Stimulated activated CD8-positive, alpha-beta memory T cell treated with anti-CD3 and anti-CD28 coated beads, Interleukin-7, amount 100 ng/mL, for 1 hour (primary cell): ENCODE measurements at places on chromosomes 11 and 22.

- DNase-seq: peak; percentile 50
Measured at GRCh38 chr11:66080055-66080817, 10.2 kb downstream of the PACS1 start.

DNA sequence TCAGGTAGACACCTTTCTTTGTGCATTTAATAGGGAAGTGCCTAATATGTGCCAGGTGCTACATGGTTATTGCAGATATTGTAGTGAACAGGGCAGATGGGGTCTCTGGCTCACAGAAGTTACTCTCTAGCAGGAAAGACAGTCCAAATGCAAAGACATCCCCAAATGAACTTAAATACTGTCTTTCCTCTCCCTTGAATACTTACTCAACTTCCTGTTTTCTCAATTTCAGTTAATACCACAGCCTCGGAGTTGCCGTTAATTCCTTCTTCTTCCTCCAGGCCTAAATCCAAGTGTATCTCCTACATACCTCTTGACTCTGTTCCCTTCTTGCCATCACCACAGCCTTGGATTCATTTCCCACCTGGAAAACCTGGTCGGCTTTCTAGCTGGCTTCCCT lies 134.3 kb upstream of the SESN3 start:
- DNase-seq: no peak

DNA sequence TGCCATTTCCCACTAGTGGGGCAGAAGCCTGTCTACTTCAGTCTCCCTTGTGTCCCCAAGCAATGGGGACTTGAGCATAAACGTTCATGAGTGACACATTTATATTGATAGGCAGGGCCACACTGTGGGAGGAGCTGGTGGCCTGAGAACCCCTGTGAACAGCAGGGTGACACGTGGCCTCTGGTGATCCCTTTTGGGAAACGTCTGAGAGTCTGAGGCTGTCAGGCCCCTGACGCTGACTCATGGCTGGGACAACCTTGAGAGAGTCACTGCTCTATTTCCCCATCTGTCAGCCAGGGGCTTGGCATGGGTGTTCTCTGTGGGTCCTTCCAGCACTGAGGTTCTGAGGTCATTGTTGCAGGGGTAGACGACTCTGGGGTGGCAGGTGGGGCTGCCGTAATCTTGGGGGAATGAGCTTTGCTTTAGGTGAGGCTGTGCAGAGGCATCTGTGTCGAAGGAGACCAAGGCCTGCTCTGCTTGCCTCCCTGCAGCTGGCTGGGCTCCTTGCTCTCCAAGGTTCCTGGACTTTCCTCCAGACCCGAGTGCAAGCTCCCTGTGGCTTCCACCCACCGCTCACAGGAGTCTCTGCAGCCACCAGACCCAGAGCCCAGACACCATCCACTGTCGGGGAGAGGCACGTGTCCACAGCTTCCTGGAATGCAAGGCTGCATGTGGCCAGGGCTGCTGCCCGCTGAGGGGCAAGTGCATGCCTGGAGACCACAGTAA lies 54.7 kb downstream of the SMIM38 start:
- DNase-seq: no peak

DNA sequence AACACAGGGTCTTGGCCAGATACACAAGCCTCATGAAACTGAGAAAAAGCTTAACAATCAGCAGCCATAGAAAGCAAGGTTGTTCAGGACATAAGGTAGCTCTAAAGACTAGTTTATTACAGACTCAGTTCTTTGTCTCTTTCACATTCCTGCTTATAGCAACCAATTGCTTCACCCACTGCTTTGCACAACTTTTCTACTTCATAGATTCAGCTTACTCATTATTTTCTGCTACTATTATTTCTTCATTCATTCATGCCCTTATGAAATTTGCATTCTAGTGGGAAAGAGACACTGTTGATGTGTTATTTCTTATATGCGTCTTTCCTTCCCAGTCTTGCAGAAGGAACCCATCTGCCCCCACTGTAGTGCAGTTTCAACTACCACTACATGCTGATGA lies 4.7 kb downstream of the CCDC34 start:
- no peak for DNase-seq

DNA sequence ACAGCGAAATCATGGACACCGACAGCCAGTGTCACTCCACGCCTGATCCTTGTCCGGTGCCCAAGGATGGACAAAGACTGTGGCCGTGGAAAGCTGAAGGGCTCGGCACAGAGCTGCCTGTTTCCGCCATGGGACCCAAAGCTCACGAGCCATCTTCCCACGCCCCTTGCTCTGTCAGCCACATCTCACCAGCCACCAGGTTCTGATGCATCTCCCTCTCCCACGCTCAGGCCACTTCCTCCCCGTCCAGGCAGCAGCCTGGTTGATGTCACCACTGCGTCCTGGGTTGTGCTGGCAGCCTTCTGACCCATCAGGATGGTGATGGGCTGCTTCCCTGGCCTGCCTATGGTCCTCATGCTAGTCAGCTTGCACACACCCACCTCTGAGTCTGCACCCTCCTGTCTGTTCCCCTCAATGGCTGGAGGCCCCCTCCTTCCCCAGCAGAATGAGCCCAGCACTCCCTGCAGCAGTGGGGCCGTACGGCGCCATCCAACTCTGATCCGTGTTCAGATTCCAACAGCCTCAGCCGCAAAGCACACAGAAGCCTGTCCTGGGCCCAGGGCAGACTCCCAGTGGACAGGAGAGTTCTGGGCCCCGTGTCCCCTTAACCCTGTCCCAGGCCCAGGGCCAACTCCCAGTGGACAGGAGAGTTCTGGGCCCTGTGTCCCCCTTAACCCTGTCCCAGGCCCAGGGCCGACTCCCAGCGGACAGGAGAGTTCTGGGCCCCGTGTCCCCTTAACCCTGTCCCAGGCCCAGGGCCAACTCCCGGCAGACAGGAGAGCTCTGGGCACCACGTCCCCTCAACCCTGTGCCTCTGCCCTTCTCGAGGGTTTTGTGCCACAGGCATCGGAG lies 259.5 kb downstream of the BRD1 start:
- DNase-seq: no peak

DNA sequence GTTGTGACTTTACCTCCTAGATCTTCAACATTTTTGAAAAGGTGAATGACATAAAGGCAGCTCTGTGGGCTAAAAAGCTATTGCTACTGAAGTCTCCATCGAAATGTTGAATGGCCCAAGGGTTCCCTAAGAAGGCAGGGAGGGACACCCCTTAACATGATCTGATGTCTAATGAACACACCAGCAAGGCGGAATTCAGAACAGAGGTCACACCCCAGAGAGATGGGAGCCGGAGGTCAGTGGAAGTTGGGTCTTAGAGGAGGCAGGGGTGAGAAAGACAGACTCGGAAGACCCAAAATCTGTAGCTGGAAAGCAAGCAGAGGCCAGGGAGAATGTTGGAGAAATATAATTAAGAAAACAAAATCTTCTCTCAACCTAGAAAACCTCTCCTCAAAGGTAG lies 79.0 kb downstream of the TRIM29 start:
- no peak for DNase-seq

GRCh38 chr11:111878385-111878848 lies 548 bp downstream of the FDXACB1 start:
- DNase-seq: no peak

- no peak for DNase-seq
Measured at GRCh38 chr22:50678651-50679521, 6.3 kb downstream of the SHANK3 start.

DNA sequence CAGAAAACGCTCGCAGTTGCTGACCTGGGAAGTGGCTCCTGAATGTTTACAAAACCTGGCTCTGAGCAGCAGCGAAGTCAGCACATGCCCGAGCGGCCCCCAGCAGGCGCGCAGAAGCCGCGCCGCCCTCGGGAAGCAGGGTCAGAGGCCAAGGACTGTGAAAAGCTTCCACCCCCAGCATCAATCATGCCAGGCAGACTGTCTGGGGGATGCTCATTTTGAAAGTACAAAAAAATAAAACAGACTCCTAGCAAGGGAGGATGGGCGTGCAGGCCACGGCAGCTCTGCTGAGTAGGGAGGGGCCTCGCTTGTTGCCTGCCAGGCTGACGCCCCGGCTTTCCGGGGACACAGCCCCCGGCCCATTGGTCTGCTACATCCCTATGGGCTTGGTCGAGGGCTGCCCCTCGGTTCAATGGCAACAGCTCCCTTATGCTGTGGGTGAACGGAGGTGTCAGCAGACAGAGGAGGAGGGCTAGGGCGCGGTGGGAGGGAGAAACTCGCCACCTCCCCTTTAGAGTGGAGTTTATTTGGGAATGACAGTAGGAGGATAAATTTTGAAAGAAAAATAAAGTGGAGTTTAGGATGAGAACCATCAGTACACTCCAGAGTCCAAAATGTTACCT lies 37.7 kb upstream of the GNB1L start:
- no peak for DNase-seq

GRCh38 chr11:1310772-1311468 lies 1.5 kb upstream of the TOLLIP start:
- no peak for DNase-seq

DNA sequence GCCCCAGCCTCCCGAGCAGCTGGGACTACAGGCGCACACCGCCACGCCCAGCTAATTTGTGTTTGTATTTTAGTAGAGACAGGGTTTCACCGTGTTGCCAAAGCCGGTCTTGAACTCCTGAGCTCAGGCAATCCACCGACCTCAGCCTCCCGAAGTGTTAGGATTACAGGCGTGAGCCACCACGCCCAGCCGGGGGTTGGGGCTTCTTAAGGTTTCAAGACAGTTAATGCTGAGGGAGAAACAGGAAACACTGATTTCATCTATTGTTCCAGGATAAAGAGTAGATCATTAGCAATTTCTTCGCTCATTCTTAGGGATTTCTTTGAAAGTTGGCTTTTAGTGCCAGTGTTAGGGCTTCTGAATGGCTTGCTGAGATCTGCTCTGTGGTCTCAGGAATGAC lies 21.2 kb upstream of the CLMP start:
- DNase-seq: no peak

DNA sequence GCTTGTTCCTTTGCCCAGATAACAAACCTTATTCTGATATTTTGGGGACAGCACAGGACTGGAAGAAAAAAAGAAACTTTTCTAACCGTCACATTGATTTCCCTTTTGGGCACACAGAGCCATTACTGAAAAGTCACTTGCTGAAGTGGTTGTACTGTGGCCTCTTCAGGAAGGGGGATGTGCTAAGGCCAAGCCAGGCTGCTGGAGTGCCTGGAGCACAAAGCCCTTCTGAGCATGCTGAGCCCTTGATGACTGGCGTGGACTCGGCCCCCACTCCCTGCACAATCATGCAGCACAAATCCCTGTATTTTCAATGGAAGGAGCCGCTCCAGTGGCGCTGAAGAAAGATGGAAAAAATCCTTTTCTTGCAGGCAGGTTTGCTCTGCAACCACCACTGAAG lies 164.2 kb downstream of the NTM start:
- no peak for DNase-seq

DNA sequence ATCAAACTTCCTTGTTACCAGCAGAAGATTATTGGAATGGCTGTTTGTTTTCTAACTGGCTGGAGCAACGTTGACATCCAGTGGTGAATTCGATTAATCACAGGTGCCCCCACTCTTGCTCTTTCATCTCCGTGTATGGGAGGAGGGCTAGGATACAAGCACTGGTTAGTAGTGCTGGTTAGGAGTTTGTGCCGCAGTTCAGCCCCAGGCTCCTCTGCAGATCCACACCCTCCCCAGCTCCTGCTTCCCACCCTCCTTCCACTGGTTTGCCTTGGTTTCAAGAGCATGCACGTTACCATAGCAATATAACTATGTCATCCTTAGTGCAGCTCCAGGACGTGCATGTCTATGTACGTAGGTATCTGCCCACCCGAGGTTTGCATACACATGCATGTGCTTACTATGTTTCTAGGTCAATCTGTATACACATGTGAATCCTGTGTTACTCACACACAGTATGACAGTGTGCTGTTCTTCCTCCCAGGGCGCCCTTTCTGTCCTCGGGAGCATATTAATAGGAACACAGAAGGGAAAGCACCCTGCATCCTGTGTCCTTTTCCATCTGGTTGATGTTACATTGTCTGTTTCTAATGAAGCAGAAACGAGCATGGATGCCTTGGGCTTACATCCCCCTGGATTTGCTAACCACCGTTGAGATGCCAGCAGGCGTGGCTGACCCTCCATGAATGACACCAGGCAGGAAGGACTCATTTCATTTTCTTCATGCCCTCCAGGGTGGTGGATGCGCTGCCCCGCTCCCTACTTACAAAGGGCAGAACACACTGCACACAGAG lies 539.3 kb downstream of the OPCML start:
- no peak for DNase-seq

GRCh38 chr11:92909214-92909613 lies 60.2 kb upstream of the MTNR1B start:
- no peak for DNase-seq

GRCh38 chr11:66261578-66261977 lies 6.9 kb upstream of the RAB1B start:
- DNase-seq: no peak

DNA sequence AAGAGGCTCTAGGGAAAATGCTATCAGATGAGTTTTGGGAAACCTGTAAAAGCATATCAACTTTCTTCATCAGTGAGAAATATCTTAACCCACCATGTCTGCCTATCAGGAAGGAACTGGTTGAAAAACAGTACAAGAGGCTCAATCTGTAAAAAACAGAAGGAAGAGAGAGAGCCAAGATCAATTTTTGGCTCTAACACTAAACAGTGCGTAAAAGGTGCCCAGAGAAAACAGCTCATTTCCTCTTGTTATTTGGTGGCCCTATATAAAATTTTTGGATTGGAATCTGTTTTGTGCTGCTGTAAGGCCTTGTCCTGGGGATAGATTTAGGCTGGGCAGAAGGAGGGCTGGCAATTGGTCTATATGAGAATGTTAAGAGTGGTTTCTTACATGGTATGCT lies 12.1 kb downstream of the MS4A2 start:
- DNase-seq: no peak

- no peak for DNase-seq
Measured at GRCh38 chr11:57361926-57362325, 19.0 kb downstream of the PRG3 start.

DNA sequence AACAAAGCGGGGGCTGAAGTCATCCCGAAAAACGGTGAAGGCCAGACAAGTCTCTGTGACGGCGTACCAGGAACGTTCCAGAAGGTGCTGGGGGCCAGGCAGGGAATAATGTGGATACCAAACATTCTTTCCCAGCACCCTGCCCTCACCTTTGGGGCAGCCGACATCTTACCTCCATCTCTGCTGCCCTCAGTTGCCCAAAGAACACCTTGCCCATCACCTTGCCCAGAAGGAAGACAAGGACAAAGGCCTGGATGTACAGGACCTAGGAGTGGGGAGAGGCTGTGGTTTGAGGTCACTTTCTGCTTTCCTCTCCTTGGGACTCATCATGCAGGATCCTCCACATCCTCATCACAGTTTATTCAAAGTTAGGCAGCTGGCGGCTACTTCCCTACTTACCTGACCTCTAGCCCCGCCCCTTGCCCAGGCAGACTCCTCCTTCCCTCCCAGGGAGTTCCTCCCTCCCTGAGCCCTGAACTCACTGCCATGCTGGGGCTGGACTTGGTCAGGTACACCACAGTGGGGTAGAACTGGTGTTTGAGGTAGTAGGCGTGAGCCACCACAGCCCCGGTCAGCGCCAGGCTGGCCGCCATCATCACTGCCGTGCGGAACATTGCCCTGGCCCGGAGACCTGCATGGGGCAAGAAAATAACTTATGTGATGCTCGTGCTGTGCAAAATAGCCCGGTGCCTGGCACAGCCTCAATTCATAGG lies 1.2 kb downstream of the SYVN1 start:
- no peak for DNase-seq

GRCh38 chr22:17106161-17106784 lies 14.9 kb downstream of the TMEM121B start:
- DNase-seq: no peak

- DNase-seq: no peak
Measured at GRCh38 chr11:111082664-111083063, 162.9 kb upstream of the POU2AF2 start.
